Dorsolateral prefrontal cortex (tissue), 122 donors: ENCODE measurements at places on chromosomes 7 and 10. TPM values are rescaled to one million over a fixed set of nuclear protein-coding genes. Genes with fewer than 3 reads are reported as not detected.

DNA sequence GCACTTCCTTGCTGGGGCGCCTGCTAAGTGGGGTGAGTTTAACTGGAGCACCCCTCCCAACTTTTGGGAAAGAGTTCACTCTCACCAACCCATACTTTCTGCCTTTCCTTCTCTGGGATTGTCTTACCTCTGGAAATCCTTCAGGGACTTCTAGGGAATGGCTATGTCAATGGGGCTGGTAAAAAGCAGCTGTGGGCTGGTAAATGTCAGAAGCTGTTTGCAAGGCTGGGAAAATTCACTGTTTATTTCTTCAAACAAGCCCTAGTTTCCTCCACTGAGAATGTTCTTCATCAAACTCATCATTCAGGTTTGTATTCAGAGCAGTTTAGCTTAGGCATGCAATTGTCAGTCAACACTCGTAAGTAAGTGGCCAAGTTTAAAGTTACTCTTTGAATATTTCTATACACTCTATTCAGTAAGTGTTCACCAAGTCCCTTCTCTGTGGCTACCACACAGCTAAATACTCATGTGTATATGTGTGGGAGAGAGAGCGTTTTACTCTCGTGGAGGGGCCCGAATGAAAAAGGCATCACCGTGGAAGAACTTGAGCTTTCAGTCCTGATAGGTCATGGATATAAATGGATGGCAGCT is 654.8 kb downstream of the LRMDA start:
- DNase-seq: no peak

DNA sequence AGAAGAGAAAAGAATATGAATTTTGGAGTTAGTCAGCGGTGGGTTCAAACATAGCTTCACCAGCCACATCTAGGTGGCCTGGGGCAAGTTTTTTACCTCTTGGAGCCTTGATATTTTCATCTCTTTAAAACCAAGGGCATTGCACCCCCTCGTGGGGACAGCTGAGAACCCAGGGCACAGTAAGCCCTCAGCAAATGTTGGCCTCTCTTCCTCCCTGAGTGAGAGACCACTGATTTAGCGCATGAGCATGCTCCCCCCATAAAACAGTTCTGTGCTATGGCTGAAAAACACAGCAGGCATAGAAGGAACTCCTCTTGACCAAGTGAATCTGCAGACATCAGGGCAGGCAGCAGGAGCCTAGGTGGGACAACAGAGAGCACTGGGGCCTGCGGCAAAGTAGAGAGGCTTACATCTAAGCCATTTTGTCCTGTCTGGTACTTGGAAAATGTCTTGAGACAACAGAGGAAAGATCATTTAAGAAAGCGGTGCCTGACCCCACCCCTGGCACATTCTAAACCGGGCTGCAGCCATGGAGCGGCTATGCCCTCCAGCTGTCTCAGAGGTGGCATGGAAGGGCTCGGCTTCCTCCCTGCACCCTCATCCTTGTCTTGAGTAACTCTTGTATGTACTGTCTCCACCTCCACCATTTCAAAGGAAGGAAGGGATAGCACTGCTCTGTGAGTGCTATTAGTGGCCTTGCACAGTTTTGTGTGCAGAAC is 94.7 kb downstream of the ARHGAP22 start:
- no peak for DNase-seq

DNA sequence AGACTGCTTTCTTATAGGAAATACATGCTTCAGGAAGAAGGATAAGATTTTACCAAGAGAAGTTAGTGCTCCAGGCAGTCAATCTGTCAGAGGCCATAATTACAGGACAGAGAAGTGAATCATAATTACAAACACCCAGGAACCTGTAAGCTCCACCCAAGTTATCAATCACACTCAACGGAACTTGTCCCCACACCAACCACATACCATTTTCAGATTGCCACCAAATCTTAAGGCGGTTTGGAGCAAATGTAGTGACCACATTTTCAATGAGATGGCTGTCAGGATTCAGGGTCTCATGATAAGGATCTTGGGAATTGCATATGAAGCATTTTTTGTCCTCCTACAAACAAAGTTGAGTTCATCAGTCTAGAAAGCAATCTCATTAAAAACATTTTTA is 4.8 kb downstream of the LAMB1 start:
- no peak for DNase-seq

DNA sequence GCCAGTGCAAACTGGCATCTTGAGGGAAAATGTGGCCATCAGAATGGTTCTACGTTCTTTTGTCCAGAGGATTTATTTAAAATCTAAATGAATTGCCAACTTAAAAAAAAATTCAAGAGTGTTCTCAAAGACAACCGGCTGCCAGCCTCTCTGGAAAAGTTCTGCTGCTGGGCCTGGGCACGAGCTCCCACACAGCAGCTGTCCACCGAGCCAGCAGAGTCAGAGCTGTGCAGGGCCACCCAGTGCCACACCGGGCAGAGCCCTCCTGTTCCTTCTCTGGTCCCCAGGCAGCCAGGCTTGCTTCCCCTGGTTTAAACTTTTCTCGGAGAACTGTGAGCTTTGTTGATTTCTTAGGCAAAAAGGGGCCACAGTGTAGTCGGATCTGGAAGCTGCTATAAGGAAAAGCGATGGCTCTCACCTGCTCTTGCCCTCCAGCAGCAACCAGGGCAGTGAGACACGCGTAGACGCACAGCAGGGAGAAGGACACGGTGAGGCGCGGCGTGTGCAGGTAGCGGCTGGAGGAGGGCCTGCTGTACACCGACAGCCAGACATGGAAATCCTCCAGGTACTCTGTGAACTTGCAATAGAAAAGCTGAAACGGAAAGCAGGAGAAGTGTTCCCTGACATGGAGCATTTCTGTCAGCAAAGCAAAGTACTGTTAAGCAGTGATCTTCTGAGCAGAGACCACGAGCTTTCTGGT is 111.6 kb downstream of the PKD1L1 start:
- no peak for DNase-seq

The ZNF736 gene
- 36.3 TPM for total RNA-seq

The DNAH11 gene
- total RNA-seq: 0.96 TPM

GRCh38 chr7:30549931-30550493 is 44.7 kb upstream of the GARS1 start:
- no peak for DNase-seq

DNA sequence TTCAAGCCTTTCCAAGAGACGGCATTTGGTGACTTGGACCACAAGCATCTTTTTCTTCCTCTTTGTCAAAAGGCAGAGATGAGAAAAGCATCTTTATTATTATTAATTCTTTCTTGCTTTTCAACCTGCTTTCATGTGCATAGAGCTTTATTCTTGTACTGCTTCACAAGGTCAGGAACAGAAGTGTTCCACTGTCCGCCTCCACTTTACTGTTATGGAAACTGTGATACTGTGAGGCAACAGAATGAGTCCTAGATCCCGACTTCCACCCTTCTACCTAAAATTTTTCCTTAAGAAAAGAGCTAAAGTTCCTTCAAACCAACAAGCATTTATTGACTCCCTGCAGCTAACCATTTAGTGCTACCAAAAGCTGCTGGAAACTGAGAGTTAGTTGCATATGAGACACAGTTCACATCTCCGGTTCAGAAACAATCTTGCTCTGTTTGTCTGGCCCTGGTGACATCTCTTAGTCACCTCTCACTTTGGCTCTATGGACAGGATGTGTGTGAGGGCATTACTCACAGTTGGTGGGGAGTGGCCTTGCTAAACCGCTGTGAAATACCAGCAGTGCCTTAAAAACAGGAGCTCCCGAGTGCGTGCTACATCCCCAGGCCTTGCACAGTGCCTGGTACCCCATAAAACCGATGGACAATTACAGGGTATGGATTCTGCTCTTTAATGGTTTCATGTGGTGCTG is 77.1 kb upstream of the TRIL start:
- no peak for DNase-seq

GRCh38 chr7:87574630-87575029 is 26.1 kb downstream of the ABCB1 start:
- DNase-seq: no peak

- DNase-seq: no peak
Measured at GRCh38 chr10:20670579-20670978, 226.5 kb downstream of the NEBL start.
